ENCODE measurements at places on chromosomes 1 and 21.

DNA sequence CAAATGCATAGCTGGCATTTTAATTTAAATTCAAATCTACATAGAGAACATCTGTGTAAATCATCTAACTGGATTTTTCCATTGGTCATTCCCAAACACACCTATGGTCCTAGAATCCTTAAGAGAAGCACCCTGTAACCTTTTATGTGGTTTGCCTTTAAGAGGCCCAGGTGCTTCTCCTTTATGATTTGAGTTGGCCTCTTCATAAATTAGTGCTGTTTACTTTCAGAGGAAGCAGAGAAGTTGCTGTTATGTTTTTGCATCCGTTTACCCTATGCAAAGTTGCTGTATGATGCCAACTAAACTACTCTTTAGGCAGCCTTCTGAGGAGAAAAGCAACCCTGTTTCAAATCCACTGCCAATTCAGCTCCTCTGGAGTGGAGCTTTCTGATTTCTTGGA lies 193.8 kb downstream of the HS2ST1 start:
- no peak for DNase-seq

GRCh38 chr1:45643978-45644377 lies 20.1 kb upstream of the CCDC17 start:
- DNase-seq: no peak

DNA sequence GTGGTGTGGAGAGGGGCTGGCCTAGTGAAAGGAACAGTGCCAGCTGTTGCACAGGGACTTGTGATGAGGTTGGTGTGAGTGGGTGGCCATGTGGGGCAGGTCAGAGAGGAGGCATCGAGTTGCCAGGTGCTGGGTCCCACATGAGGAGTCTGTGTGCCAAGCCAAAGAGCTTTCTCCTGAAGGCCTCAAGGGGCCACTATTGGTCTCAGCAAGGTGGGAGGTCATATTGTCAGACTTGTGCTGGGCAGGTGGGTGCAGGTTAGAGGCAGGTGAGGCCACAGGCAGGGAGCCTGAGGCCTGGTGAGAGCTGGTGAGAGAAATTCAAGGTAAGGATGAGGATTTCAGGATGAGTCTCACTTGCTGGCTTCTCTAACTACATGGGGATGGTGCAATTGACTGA lies 256.8 kb downstream of the DISC1 start:
- no peak for DNase-seq

DNA sequence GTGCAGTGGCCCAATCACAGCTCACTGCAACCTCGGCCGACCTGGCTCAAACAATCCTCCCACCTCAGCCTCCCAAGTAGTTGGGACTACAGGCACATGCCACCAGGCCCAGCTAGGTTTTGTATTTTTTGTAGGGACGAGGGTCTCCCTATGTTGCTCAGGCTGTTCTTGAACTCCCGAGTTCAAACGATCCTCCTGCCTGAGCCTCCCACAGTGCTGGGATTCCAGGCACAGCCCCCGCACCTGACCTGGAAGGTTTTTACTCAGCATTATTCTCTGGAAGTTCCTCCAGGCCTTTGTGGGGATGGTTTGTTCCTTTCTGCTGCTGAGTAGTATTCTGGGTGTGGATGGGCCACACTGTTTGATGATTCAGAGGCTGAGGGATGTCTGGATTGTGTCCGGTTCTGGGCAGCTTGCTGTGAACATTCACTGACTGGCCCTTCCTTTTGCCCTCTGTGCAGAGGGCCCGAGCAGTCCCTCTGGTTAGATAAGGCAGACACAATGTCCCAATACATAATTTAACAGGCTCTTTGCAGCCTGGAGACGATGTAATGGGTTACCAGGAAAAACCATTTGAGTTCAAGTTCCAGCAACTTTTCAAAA lies 6.0 kb upstream of the TRAPPC10 start:
- DNase-seq: no peak

DNA sequence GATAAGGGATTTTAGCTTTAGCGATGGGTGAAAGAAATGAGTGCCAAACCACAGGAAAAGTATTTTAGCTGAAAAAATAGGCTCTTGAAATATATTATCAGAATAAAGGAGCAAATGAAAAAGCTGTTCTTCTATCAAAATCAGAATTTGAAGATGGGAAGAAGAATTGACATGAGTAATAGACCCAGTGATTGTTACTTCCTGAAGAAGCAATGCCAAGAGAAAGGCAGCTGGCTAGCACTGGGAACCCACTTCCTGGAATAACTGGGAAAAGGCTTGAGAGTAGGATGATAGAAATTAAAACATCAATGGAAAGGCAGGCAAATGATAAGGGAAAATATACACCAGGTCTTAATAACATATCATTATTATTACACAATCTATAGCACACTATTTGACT lies 29.9 kb upstream of the LYPLAL1 start:
- DNase-seq: peak; percentile 25

GRCh38 chr1:61202854-61203598 lies 120.7 kb downstream of the NFIA start:
- no peak for DNase-seq

DNA sequence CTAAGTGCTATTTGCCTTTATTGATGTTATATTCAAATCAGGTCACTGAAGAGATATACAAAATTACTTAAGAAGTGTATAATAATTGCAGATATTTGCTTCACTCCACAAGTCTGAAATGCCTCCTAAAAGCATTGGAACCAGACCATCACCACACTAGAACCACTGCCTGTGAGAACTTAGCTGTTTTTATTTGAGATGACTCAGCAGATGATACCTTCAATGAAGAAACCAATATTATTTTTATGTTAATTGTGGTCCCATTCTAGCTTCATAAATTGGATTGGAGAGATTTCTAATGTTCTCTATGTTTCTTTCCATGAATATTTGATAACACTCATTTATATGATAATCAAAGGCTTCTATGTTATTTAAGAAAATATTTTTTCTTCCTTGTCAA lies 740.6 kb downstream of the KCNT2 start:
- DNase-seq: no peak

- no peak for DNase-seq
Measured at GRCh38 chr21:41066086-41066938, 101.6 kb upstream of the BACE2 start.

DNA sequence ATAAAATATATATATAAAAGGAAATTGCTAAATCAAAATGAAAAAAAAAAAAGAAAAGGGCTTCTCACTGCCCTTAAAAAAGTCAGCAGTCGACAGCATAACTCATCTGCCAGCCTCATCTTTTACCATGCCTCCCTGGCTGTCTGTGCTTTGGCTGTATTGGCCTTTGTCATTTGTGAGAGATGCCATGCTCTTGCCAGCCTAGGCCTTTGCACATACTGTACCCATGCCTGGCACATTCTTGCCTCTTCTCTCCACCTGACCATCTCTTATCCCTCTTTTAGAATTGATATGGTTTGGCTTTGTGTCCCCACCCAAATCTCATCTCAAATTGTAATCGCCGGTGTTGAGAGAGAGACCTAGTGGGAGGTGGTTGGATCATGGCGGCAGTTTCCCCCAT lies 37.1 kb downstream of the DIRAS3 start:
- DNase-seq: no peak

- no peak for DNase-seq
Measured at GRCh38 chr1:217403026-217403720, 227.7 kb downstream of the GPATCH2 start.
